ENCODE measurements at places on chromosomes 3 and 15.

DNA sequence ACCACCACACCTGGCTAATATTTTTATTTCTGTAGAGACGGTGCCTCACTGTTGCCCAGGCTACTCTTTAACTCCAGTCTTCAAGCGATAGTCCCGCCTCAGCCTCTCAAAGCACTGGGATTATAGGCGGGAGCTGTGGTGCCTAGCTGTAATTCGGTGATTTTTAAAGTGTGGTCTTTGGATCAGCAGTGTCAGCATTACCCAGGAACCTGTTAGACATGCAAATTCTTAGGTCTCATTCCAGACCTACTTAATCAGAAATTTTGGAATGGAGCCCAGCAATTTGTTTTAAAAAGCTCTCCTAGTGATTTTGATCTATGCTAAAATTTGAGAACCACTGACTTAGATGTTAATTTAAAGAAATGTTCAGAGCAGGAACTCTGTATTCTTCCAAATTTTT is 51.9 kb downstream of the GOLM2 start:
- no peak for DNase-seq

- no peak for DNase-seq
These were observed 43.5 kb downstream of the LPP start for GRCh38 chr3:188197388-188197847.

GRCh38 chr15:58517682-58518525 is 86.1 kb downstream of the LIPC start:
- no peak for DNase-seq

DNA sequence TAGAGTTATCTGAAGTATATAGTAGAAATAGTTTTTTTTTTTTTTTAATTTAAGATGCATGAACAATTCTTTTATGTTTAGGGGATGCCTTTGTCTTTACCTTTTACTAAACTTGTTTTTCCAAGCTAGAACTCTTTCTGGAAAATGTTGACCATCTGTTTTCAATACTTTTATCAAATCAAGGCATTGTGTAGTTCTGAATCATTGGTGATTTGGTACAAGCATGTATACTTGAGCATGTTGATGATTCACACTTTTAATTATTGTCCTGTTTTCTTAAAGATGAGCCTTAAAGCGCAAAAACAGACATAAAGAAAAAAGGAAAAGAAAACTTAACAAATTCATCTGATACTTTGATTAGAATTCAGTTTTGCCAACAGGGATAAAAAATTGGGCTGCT is 28.3 kb downstream of the PDCD6IP start:
- no peak for DNase-seq

DNA sequence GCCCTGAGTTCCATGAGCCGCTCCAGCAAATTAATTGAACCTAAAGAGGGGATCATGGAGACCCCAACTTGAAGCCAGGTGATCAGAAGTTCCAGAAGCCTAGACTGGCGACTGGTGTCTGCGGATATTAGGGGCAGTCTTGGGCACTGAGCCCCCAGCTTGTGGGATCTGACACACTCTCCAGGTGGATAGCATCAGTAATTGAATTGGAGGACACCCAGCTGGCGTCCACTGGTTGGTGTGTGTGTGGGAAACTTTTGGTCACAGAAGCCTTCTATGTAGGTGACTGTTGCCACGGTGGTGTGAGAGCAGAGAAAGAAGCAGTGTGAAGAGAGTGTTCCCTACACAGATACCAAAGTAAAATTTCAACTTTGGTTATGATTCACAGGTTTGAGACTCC is 106.0 kb upstream of the ADPGK start:
- no peak for DNase-seq

GRCh38 chr15:39300451-39301153 is 280.3 kb upstream of the THBS1 start:
- no peak for DNase-seq

Data from stimulated activated CD8-positive, alpha-beta memory T cell treated with anti-CD3 and anti-CD28 coated beads, Interleukin-15, amount 100 ng/mL, for 4 hours (primary cell).